ENCODE measurements at places on chromosomes 1 and 21.
A peak's percentile ranks its signal among the peaks of the same experiment; 100 is the strongest.

DNA sequence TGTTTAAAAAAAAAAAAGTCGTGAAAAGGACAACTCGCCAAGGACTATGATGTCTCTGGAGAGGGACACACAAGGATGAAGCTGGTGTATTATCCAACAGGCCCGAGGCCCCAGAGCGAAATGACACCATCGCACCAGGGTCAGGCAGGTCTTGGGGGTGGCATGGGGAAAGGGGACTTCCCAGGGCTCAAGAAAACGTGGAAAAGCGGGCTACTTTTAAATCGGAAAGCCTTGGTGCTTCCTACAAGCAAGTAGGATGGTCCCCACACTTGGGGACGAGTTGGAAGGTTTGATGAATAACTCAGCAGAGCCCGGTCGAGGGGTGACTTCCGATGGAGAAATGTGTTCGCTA is 505 bp upstream of the GNPAT start:
- no peak for DNase-seq

GRCh38 chr1:165659581-165659895 is 28.5 kb downstream of the MGST3 start:
- no peak for DNase-seq

GRCh38 chr21:14677013-14677412 is 130.9 kb upstream of the SAMSN1 start:
- DNase-seq, result no peak

GRCh38 chr1:232634096-232634495 is 4.2 kb upstream of the SIPA1L2 start:
- no peak for DNase-seq

GRCh38 chr1:6268415-6268814 is 7.5 kb upstream of the GPR153 start:
- DNase-seq, result no peak

- no peak for DNase-seq
Measured at GRCh38 chr21:29053011-29053553, 20.4 kb downstream of the CCT8 start.

DNA sequence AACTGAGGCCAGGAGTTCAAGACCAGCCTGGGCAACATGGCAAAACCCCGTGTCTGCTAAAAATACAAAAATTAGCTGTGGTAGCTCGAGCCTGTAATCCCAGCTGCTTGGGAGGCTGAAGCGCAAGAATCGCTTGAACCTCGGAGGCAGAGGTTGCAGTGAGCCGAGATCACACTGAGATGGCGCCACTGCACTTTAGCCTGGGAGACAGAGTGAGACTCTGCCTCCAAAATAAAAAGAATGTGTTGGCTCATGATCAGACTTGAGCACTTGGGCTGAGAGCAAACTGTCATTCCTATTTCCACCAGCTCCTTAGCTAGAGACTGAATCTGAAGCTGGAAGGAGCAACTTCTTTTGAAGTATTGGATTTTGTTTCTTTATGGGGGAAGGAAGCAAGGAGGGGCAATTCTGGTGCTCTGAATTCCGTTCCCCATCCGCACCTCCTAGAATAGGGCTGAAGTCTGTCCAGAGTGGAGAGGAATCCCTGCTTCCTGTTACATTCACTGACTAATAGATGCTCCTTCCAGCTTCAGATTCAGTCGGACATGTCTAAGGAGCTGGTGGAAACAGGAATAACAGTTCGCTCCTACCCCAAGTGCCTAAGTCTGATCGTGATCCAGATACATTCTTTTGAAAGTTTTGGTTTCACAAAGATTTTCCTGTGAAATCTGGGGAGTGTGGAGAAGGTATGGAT is 3.8 kb downstream of the ZNF672 start:
- DNase-seq, result no peak

- DNase-seq, result no peak
Measured at GRCh38 chr1:237139732-237140131, 97.7 kb downstream of the RYR2 start.

DNA sequence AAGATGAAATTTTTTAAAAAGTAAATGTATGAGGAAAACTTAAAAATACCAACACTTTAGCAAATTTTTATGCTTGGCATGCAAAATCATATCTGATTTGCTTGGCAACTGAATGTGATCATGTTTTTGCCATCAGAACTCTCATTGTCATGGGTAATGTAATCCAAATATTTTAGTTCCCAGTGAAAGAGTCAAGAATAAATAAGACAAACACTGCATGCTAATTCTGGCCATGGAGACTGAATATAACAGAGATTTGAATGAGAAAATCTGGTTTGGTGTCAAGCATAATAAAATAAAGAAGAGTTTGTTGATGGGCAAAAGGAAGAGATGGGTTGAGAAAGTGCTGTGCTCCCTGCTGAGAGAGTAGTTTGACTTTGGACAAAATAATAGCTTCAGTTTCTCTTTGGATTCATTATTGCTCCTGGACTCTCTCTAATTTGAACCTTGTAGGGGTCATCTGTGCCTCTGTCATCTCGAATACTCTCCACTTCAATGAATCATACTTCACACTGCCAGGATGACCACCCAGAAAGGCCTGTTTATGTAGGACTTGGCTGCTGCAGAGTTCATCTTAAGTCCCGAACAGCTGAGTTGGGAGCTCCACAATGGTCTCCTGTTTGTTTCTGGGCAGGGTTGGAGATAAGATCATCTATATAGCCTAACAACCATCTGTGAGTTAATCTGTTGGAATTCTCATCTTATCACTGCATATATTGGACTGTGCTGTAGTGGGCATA is 34.4 kb downstream of the ADAMTS1 start:
- no peak for DNase-seq

- no peak for DNase-seq
Measured at GRCh38 chr1:187933562-187934419, 1105.0 kb downstream of the PLA2G4A start.

DNA sequence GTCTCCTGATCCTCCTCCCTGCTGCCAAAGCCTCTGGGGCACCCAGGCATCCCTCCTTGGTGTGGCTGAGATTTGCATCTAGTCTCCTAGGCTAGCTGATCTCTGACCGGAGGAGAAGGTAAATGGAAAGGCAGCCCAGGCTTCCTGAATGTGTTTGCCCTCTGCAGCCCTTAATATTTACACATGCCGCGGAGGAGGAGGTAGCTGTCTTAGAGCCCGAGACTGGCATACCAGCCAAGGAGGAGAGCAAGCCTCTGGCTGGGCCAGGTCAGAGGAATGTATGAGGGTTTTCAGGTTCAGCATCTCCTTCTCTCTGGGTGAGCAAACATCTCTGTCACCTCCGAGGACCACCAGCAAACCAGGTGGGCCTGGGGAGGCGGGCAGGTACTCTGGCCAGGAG is 86.0 kb upstream of the GRIK3 start:
- no peak for DNase-seq

- DNase-seq, result no peak
Measured at GRCh38 chr1:164261691-164262240, 297.2 kb upstream of the PBX1 start.

DNA sequence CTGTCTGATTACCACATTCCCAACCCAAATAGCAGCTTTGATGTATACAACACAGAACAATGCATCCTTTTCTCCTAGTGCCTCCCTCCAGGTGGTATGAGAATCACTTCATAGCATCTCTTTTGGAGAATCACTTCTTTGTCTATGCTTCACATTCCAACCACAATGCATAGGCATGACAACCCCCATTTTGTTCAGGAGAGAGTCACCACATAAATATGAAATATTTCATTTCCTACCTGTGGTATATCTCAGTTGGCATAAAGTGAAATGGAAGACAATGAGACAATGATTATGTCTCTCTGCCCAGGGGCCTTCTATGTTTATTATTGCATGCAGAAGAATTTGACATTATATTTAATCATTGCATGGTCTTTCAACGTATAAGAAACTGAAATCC is 112.2 kb downstream of the BRINP2 start:
- DNase-seq, result no peak

DNA sequence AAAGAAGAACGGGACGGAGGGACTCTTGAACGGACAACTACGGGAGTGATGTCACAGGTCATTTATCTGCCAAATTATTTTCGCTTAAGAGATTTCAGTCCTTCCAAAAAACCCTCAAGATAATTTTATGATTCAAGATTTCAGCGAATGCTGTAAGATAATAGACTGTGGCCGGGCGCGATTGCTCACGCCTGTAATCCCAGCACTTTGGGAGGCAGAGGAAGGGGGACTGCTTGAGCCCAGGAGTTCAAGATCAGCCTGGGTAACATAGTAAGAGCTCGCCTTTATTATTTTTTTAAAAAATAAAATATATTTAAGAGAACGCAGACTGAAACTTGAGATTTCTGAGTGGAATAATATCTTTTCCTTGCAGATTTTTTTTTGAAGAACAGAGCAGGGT is 609 bp downstream of the RWDD2B start:
- no peak for DNase-seq

DNA sequence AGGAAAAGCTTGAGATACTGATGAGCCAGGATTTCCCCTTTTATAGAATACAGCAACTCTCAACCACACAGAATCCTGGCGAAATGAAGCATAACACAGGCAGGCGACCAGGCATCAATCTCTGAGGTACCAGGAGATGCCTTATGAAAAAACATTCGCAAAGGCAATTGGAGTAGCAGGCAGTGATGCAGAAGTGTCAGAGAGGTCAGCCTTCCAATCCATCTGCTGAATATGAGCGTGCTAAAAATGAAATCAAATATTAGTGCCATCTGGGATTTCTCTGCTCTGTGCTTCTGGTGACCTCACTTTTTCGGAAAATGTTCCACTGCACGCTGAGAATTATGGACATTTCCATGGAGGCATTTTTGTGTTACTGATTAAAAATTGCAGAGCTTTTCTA is 258.8 kb downstream of the VAV3 start:
- no peak for DNase-seq

GRCh38 chr1:20493309-20493708 is 7.3 kb upstream of the CAMK2N1 start:
- DNase-seq, result no peak

DNA sequence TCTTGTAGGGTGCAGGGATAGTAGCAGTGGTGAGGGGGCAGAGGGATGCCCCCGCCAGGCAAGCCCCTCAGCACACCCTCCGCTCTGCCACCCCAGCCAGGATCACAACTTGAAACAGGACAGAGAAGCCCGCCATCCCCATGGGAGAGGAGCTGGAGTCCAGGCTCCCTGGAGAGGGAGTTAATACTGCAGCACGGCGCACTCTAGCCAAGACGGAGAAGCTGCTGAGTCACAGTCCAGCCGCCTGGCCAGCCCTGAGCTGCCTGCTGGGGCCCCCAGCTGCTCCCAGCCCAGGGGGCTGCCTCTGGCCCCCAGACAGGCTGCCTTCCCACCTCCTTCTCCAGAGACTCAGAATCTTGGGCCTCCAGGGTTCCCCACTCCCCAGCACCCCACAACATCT is 87.2 kb downstream of the SYT2 start:
- no peak for DNase-seq

DNA sequence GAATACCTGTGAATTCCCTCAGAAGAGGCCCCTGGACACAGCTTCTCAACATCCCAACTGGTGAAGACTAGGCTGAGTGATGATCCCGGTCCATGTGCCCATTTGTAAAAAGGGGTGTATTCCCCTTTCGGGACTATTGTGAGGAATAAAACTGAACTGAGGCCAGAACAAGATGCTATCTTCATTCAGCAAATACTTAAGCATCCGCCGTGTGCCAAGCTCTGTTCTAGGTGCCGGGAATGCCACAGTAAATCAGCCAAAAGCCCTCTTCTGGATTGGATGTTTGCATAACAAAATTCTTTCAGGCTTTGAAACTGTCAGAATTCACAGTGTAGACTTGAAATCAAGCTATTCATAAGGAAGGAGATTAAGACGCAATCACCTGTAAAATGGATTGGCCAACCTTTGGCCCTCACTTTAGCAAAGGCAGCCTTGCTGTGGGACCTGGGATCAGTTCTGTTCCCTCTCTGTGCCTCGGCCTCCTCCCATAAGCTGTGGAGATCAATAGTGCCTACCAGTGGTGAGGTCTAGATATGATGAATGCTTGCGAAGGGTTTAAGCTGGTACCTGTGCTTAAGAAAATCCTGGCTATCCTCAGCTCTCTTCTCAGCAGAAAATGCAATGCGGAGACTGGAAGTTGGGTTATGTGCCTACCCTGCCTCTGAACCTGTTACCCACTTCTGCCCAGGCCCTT is 1.8 kb downstream of the ALPL start:
- DNase-seq, result no peak

- DNase-seq, result peak; percentile 79
Measured at GRCh38 chr1:153626904-153627714, at the start of gene S100A13. Gene S100A13 (minus strand): TSS chr1:153627505. CDS start chr1:153626472, 1,033 bp downstream.

DNA sequence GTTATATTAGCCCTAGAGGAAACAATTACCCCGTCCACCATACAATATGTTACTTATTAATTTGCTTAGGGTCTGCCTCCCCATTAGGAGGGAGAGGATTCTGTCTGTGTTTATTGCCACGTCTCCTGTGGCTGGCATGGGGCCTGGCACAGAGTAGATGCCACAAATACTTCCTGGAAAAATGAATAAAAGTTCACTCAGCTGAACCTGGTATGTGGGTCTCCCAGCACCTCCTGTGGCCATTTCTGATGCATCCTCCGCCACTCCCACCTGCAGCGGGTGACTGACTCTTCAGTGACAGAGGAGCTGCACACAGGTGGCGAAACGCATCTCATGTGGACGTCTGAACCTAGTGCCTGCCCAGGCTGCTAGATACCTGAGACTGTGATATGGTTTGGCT is 112.7 kb downstream of the CLIC6 start:
- DNase-seq, result no peak

- DNase-seq, result no peak
Measured at GRCh38 chr1:6330410-6330911, 63.1 kb downstream of the ACOT7 start.

DNA sequence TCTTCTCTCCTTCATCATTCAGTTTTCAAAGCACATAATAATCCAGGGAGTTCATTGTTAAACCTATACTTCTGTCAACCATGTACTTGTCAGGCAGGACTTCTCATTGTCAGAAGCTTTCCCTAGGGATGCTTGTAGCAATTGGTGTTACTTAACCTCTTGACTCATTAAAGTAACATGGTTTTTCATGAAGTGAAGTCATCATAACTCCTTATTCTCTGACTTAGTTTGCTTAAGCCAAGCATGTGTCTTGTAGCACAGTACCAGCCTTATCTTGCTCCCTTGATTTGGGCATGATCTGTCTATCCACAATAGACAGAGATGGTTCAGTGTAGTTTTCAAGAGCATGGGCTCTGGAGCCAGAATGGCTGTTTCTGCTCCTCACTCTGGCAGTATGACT is 45.3 kb downstream of the LRIG2 start:
- DNase-seq, result no peak

GRCh38 chr1:244710474-244711062 is 57.6 kb downstream of the DESI2 start:
- DNase-seq, result no peak
